Type B pancreatic cell (in vitro differentiated cells): ENCODE measurements at places on chromosomes 13 and 19. TPM values are rescaled to one million over a fixed set of nuclear protein-coding genes. Genes with fewer than 3 reads are reported as not detected.

The FUT3 gene
- total RNA-seq, result 6.6 and 16.3 TPM in 2 replicates

The INSL3 gene
- not detected in 2 replicates for total RNA-seq

The KCNN4 gene
- 1.6 and 7.7 TPM in 2 replicates for total RNA-seq

The CYP4F12 gene
- 0.52 and 1.2 TPM in 2 replicates for total RNA-seq

The FUZ gene
- total RNA-seq, result 26.8 and 29.3 TPM in 2 replicates

The PNMA8B gene
- total RNA-seq, result 0.17 and 2.4 TPM in 2 replicates

The GFY gene
- total RNA-seq, result not detected in 2 replicates

The TJP3 gene
- 20.0 and 53.8 TPM in 2 replicates for total RNA-seq

The ODAD3 gene
- 1.0 and 2.2 TPM in 2 replicates for total RNA-seq

- peaks cover 91% of the 10 kb centered on the region for H3K27me3 ChIP-seq
- H3K36me3 ChIP-seq, result no peaks in the 10 kb centered on the region
- peaks cover 15% of the 10 kb centered on the region for H3K4me1 ChIP-seq
These were observed 4.2 kb downstream of the POU4F1 start for GRCh38 chr13:78598966-78599644.

DNA sequence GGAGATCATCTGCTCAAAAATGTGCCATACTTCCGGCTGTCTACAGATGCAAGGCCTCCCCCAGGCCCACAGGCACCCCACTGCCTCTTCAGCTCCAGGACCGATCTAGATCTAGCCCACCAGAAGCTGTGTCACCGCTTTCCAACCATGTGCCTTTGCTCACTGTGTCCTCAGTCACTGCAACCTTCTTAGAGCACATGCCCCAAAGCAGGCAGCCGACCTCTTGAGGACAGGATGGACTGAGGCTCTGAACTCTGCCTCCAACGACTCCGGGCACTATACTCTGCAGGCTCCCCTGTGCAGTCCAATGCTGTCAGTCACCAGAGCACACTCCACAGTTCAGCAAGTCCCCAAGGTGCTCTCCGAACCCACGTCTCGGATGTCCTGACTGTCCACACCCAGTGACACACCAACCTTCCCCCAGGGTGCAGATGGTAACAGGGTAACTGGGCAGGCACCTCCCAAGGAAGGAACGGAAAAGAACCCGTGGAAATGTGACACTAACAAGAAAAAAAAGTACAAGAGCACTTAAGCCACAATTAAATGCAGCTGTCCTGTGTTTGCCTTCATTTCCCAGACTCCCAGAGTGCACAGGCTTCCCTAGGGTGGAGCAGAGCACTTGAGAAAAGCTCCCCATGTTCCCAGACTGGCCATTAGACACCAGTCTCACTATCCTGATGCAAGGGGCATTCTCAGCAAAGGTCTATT is 4.8 kb downstream of the STK24 start:
- peaks cover 23% of the 10 kb centered on the region for H3K36me3 ChIP-seq
- H3K4me1 ChIP-seq, result peaks cover 67% of the 10 kb centered on the region
- no peaks in the 10 kb centered on the region for H3K27me3 ChIP-seq
- peak overlapping the region; percentile 79 for H3K4me3 ChIP-seq
- peak overlapping the region; percentile 82 for H3K27ac ChIP-seq

- DNase-seq, result no peak
- no peaks in the 10 kb centered on the region for H3K36me3 ChIP-seq
- peaks cover 39% of the 10 kb centered on the region for H3K27me3 ChIP-seq
- peaks cover 6% of the 10 kb centered on the region for H3K4me1 ChIP-seq
- H3K27ac ChIP-seq, result no peak overlapping the region
These were observed 23.2 kb upstream of the TTYH1 start for GRCh38 chr19:54392105-54392504.

DNA sequence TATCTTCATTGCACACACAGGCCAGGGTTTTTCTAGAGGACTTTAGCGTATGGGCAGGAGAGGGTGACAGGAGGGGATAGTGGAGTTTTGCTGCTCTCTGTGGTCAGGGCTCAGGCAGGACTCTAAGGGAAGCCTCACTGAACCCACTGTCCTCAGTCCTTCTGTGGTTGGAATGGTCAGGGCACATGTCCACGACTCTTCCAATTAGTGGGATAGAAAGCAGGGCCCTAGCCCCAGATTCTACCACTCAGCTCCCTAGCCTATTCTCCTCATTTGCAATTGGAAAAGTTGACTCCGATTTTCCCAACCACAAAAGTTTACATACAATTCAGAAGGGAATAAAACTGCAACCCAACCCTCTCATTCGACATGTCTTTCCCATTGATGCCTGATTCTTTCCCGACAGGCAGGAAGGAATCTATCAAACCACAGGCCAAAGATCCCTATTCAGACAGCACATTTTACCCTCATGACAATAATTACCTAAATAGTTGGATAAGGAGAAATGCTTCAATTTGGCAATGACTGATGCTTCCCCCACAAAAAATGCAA is 38.2 kb downstream of the TGDS start:
- no peaks in the 10 kb centered on the region for H3K36me3 ChIP-seq
- no peak for DNase-seq
- no peaks in the 10 kb centered on the region for H3K4me1 ChIP-seq
- no peaks in the 10 kb centered on the region for H3K27me3 ChIP-seq

DNA sequence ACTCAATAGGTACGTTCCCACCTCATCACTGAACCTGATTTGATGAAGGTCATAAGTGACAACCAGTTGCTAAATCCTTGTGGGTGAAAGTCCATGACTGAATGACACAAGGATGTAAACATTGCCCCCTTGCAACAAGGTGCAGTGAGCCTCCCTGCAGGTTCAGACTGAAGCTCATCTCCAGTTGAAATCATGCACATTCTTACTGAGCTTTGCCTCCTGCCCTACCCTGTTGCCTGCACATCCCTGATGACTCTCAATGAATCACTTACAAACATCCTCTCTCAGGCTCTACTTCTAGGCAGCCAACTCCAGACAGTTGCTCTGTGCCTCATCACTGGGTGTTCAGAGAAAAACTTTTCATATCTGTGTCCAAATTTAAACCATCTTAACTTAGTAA is 42.5 kb upstream of the ARGLU1 start:
- no peak for DNase-seq
- H3K27ac ChIP-seq, result no peak overlapping the region
- H3K27me3 ChIP-seq, result peaks cover 3% of the 10 kb centered on the region
- H3K36me3 ChIP-seq, result no peaks in the 10 kb centered on the region

GRCh38 chr19:53903055-53903680 is 5.9 kb upstream of the CACNG7 start:
- peaks cover 69% of the 10 kb centered on the region for H3K27me3 ChIP-seq
- DNase-seq, result no peak
- H3K4me1 ChIP-seq, result peaks cover 8% of the 10 kb centered on the region

DNA sequence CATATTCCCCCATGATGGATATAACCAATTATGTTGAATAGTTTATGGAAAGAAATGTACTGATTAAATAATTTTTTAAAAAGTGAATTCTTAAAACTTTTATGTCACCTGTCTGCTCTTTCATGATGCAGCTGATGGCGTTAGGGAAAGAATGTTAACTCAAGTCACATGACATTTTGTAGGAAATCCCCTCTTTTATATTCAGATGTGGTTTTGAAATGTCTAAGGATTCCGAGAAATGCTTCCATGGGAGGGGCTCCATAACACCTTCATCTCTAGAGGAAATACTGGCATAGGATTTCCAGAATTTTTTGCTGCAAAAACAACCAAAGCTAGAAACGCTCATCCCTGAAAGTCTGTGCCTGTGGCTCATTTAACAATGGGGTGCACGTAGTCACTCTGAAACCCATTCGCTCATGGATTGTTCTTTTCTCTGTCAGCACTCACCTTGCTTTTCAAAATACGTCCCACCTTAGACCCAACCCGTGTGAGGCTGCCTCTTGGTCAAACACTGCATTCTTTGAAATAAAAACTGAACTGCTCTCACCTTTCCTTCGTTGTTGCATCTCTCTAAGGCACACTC is 288.9 kb downstream of the SHISA2 start:
- H3K27ac ChIP-seq, result no peak overlapping the region
- H3K4me3 ChIP-seq, result no peak overlapping the region
- H3K4me1 ChIP-seq, result peaks cover 24% of the 10 kb centered on the region
- no peaks in the 10 kb centered on the region for H3K36me3 ChIP-seq

DNA sequence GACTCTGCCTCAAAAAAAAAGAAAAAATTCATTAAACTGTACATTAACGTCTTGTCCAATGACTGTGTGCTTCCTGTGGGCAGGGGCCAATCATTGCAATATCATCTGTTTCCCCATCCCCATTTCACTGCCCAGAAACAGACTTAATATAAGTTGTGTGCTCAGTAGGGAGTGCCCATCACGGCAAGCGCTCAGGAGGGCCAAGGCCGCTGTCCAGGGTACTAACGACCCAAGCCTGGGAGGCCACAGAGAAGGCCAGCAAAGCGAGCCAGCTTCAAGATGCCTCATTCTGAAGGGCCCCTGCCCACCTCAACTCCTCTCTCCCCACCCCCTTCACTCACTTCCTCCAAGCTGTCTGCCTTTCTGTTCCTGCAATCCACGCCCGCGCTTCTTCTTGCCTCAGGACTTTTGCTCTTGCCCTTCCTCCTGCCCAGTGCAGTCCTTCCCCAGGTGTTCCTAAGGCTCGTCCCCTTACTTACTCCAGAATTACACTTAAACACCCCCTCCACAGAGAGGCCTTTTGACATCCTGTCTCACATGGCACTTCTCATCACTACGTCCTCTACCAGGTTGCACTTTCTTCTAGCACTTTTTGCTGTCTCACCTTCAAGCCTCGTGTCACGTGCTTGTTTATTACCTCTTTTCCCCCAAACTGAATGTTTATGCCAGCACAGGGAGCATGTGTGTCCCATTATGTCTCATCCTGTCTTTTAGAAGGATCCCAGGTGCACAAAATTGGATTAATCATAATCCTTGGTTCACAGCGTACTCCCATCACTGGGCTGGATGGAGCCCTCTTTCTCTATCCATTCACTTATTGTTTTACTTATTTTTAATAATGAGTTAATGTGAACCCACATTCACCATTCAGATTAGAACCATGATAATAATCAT is 11.3 kb upstream of the POU2F2 start:
- no peak overlapping the region for H3K4me3 ChIP-seq
- H3K4me1 ChIP-seq, result no peaks in the 10 kb centered on the region
- H3K27me3 ChIP-seq, result peaks cover 71% of the 10 kb centered on the region
- no peak for DNase-seq

DNA sequence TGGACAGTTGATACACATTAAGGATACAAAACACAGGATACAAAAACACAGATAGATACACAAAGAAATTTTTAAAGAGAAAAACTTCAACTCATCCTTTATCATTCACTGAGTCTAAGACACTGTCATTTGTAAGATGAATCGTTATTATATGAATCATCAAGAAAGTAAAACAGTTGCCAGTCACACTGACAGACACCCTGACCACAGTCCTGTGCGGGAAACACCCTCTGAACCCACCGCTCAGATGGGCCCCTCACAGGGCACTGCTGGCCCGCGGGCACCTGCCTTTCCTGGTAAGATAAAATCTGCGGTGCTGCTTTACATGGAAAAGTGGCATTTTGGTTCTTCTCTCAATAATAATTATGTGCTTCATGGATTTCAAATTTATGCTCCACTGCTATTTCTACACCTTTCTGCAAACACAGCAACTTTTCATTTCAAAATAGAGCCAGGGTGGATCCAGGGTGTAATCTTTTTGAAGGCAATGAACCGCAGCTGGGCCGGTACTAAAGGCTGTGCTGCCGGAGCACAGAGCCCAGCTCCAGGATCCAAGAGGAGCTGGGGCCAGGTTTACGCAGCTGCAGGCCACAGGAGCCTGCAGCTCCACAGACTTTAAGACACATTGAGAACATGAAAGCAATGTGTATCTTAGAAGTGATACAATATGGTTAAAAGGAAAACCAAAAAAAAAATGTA is 76.8 kb downstream of the TUBGCP3 start:
- no peaks in the 10 kb centered on the region for H3K27me3 ChIP-seq
- H3K4me3 ChIP-seq, result no peak overlapping the region
- H3K27ac ChIP-seq, result no peak overlapping the region
- no peak for DNase-seq
- peaks cover 10% of the 10 kb centered on the region for H3K4me1 ChIP-seq

GRCh38 chr13:75316427-75316826 is 165.5 kb downstream of the TBC1D4 start:
- no peak overlapping the region for H3K4me3 ChIP-seq
- no peak overlapping the region for H3K27ac ChIP-seq
- peaks cover 9% of the 10 kb centered on the region for H3K36me3 ChIP-seq
- H3K27me3 ChIP-seq, result no peaks in the 10 kb centered on the region
- no peak for DNase-seq
- H3K4me1 ChIP-seq, result no peaks in the 10 kb centered on the region

- DNase-seq, result no peak
- no peak overlapping the region for H3K27ac ChIP-seq
- no peaks in the 10 kb centered on the region for H3K36me3 ChIP-seq
- no peak overlapping the region for H3K4me3 ChIP-seq
- no peaks in the 10 kb centered on the region for H3K27me3 ChIP-seq
These were observed 289.9 kb downstream of the RFC3 start for GRCh38 chr13:34107806-34108205.

DNA sequence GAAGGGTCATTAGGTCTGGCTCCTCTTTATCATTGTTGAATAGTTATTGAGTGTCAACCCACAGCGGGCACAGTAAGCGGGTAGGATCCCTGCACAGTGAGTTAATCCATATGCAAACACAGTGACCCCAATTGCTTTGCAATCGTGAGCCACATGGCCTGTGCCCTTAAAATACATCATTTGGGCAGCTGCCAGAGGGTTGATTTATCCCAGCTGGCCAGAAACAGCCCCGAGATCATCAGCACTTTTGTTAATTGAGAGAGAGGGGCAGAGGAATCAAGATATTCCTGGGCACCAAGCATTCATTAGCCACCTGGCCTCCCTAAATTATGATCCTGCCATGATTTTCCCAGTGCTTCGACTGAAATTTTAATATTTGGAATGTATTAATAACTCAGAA is 9.8 kb upstream of the CNMD start:
- H3K27me3 ChIP-seq, result peaks cover 58% of the 10 kb centered on the region
- H3K36me3 ChIP-seq, result no peaks in the 10 kb centered on the region
- H3K4me1 ChIP-seq, result no peaks in the 10 kb centered on the region
- H3K27ac ChIP-seq, result no peak overlapping the region
- DNase-seq, result no peak
- H3K4me3 ChIP-seq, result no peak overlapping the region

- no peak overlapping the region for H3K27ac ChIP-seq
- no peaks in the 10 kb centered on the region for H3K36me3 ChIP-seq
- DNase-seq, result no peak
- H3K4me1 ChIP-seq, result no peaks in the 10 kb centered on the region
- no peaks in the 10 kb centered on the region for H3K27me3 ChIP-seq
- H3K4me3 ChIP-seq, result no peak overlapping the region
These were observed 115.2 kb upstream of the PEG3 start for GRCh38 chr19:56955637-56956216.

DNA sequence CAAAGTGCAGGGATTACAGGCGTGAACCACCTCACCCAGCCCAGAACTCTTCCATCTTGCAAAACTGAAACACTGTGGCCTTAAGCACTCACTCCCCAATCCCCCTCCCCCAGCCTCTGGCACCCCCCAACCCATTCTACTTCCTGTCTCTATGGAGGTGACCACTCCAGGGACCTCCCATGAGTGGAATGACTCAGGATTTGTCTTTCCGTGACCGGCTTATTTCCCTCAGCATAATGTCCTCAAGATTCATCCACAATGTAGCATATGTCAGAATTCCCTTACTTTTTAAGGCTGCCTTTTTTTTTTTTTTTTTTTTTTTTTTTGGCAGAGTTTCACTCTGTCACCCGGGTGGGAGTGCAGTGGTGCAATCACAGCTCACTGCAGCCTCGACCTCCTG is 3.6 kb upstream of the F2RL3 start:
- H3K4me1 ChIP-seq, result no peaks in the 10 kb centered on the region
- H3K27ac ChIP-seq, result no peak overlapping the region
- H3K4me3 ChIP-seq, result no peak overlapping the region
